ENCODE measurements at places on chromosomes 2 and 18. TPM values are rescaled to one million over a fixed set of nuclear protein-coding genes. Genes with fewer than 3 reads are reported as not detected.
A peak's percentile ranks its signal among the peaks of the same experiment; 100 is the strongest.

UNC80 gene
- polyA plus RNA-seq = 0.97 TPM

ITPRIPL1 gene
- polyA plus RNA-seq = not detected

C2orf80 gene
- not detected for polyA plus RNA-seq

CNOT11 gene
- not detected for polyA plus RNA-seq

GRCh38 chr2:232586943-232587505 is 36.5 kb downstream of the EIF4E2 start:
- DNase-seq = no peak

DNA sequence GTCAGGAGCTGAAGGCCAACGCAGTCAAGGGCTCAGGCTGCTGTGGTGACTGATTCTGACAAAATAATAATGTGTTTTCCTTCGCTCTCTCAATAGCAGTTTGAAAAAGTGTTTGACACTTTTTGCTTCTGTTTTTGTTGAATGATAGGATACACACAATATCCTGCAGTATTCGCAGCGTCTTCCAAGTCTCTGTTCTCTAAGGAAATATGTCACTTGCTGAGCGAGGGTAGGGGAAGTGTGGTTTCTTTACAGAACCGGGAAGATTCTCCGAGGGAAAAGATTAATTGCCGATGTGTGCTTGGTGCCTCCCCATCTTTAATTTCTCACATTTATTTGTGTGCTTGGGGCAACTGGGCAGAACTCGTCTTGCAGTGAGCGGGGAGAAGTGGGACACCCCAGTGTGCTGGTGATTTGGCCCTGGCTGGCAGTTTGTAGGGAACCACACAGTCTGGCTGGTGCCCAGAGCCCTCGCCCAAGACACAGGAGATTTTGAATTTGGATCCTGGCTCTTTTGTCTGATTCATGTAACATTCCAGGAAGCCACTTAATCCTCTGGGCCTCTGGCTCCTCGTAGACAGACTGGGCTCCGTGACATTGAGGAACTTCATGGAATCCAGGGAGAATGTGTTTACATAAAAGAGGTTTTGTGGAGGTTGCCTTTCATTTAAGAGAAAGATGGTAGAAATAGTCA is 169.4 kb downstream of the LDLRAD4 start:
- DNase-seq = no peak

DNA sequence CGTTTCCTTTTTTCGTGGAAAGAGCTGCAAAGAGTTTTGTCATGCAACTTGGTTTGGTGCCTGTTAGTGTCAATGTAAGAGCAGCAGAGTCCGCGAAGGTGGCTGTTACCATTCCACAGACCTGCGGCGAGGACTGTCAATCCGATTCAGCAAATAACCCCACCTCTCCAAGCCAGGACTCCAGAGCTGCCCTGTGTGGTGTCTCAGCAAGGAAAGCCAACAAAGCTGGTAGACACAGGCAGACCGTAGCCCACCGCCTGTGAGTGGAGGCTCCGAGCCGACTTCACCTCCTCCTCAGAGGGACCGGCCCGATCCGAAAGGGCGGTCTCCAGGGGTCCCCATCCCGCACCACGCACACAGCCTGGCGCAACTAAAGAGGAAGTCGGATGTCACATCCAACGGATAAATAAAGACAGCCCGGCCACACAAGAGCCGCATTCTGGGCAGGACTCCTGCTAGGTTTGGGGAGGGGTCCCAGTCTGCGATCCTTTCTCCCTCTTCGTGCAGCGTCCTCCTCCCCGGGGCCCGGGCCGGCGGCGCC is 819 bp downstream of the ANKRD44 start:
- DNase-seq = peak; percentile 38

GRCh38 chr2:3223080-3223923 is 154.3 kb downstream of the EIPR1 start:
- DNase-seq = no peak

GRCh38 chr2:62458206-62458641 is 47.8 kb downstream of the TMEM17 start:
- DNase-seq = no peak

DNA sequence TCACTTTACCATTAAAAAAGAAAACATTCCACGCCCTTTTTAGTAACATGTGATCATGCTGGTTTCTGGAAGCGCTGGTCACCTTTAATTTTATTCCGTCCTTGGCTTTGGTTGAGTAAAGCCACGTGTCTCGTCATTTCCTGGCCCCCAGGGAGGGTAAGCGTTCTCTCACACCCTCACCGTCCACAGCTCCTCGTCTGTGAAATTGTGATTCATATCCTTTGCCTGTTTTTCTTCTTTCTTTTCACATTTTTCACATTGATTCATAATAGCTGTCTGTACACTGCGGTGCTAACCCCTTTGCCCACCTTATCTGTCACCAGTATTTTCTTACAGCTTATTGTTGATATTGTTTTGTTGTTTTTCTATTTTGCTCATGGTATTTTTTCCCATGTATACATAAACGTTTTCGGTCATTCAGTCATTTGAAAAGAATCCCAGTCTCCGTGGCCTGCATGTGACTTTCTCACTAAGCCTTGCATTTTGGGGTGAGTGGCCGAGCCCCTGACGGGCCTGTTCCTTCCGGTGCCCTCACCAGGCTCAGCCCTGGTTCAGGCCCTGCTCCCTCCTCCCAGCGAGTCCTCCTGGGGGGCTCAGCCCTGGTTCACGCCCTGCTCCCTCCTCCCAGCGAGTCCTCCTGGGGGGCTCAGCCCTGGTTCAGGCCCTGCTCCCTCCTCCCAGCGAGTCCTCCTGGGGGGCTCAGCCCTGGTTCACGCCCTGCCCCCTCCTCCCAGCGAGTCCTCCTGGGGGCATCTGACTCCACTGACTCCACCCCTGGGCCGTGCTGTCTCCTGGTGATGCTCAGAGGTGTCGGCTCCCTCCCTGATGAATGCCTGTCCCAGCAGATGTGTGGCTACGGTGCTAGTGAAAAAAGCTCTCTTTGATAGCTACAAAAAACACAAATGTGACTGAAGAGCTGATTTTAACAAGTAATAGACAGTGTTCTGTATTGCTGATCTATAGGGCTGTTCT is 249.7 kb upstream of the PXDN start:
- no peak for DNase-seq

LONRF2 gene
- 1.3 TPM for polyA plus RNA-seq

DNA sequence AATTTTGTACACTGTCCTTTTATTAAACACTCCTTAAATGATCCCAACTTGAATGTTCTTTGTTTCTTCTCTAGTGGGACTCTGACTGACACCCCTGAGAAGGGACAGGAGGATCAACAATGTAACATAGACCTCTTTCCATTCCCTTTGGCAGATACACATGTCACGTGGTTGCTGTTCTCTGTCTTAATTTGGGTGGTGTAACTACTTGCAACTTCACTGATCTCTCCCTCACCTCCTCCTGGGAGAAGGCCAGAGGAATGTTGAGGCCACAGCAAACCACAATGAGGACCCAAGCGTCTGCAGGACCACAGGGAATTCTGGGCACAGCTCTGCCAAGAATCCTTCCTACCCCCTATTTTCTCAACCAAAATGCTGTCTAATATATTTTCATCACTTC is 205.6 kb downstream of the RTP5 start:
- no peak for DNase-seq

BCL11A gene
- polyA plus RNA-seq = 13.8 TPM

DNA sequence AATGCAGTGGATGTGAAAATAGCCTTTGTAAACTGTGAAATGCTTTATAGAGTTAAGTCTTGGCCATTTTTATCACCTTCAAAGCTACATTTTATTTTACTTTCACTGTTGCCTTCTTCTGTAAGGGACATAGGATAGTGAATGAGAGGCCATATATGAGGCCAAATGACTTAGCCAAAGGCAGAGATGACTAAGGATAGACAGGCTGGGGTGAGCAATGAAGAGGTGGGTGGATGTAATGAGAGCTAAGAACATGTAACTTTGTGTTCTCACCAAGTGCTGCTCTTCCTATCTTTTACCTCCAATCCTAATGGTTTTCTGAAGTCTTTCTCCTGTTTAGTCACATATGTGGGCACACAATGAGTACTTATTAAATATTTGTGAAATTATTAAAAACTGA is 101.9 kb downstream of the MBD5 start:
- DNase-seq = no peak

DNA sequence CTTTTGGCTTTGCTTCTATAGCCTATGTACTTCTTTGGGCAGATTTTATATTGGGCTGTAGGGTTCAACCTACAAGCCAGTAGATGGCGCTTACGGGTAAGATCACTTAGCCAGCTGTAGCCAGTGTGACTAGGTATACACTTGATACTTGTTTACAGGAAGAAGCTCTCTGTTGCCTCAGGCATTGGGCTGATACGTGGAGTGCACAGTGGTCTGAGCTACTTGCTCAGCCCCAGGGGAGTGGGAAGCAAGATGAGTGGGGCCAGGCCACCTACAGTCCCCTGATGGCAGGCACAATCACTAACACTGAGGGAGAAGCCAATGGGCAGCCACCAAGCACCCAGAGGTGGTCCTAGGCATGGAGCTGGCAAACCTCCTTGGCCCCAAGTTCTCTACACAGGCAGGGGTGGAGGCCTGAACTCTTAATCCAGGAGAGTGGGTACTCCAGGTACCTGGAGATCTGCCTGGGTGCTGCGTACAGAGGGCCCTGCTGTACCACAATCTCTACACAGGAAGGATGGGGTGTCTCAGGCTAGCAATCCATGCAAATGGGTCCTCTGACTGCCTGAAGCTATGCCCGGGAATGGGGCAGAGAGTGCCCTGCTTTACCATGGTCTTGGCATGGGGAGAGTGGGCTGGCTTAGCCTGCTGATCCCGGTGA is 122.2 kb downstream of the NCOA1 start:
- no peak for DNase-seq

SLC23A3 gene
- 1.5 TPM for polyA plus RNA-seq

- DNase-seq = peak; percentile 55
Observed at GRCh38 chr18:24736662-24737330, 276.4 kb downstream of the HRH4 start.

GRCh38 chr2:46508759-46509158 is 29.4 kb downstream of the TMEM247 start:
- DNase-seq = no peak

- DNase-seq = no peak
Observed at GRCh38 chr2:157835006-157835405, 41.1 kb downstream of the ACVR1 start.
